Stimulated activated CD4-positive, alpha-beta T cell treated with anti-CD3 and anti-CD28 coated beads, Interleukin-4, amount 100 ng/mL, for 24 hours (primary cell): ENCODE measurements at places on chromosomes 1 and 21.
A peak's percentile ranks its signal among the peaks of the same experiment; 100 is the strongest.

DNA sequence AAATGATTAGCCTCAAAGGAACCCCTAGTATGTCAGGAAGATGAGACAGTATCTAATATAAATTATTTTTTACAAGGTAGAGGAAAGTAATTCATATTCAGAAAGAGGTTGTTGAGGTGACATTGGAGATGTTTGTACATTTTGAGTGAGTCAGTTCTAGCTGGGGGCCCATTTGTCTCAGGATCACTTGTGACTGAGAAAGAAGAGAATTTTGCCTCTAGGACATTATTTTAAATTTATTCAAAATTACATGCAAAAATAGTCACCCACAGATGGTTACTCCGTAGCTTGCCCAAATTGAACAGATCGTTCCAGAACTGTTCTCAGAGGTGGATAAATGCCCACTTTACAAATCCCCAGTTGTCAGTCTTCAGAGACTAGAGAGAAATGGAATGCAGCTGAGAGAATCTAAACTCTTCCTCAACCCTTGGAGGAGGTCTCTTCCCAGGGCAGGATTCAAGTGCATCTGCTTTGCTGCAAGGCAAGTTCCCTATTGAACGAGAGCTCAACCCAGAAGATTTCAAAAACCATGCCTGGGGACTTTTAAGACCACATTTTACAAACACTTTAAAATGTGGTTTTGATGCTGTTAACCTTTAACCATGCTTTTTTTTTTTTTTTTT lies 987.8 kb upstream of the ADAMTS5 start:
- no peak for DNase-seq

DNA sequence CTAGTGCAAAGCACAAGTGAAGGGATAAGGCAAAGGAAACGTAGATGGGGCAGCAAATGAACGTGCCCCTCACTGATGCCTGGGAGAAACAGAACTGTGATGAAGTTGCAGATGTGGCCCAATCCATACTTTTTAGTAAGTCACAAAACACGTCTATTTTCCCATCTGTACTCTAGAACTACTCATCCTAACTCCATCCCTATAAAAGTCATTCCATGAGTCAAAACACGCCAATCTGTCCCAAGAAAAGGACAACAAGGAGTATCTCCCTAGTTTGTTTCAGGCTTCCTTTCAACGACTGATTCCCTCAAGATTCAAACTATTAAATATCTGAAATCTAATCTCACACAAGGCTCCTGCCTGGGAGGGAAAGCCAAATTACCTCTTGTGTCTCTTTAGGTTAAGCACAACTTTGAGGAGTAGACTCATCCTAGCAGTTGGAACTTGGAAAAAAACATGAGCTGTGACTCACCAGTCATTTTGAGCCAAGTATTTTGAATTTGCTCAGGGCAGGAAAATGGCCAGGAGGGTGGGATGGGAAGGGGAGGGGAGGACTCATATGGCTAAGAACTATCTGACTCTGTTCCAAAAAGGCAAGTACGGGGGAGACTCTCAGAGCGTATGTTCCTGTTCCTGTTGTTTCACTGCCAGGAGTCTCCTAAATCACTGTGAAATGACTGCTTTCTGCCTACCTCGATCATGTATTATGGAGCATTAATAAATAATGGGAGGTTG lies 214.5 kb upstream of the CAMK1G start:
- DNase-seq: no peak

DNA sequence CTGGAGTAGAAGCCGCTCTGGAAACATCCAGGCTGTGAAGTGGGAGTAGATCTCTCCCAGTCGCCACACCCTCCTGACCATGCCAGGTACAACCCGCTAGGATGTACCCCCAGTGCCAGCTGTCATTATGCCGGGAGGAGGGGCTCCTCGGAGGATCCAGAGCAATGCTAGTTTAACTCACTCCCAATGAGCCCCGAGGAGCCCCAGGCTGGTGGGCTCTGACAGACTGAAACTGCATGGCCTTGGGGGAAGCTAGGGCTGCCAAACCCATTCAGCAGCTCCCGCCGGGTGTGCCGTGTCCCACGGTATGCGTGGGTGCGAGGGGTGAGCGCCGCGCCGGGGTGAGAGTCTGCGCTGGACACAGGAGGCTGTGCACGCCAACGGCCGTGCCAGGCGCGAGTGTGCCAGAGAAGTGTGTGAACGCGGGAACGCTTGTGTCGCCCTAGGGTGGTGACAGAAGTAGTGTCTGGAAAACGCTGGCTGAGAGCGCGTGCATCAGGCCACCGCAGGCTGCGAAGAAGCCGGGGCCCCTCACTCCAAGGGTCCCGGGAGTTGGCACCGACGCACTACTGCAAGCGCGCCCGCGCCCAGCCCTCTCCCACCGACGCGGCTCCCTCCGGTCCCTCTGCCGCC lies 177.1 kb upstream of the EDN2 start:
- DNase-seq: no peak

- no peak for DNase-seq
Measured at GRCh38 chr1:92167151-92167550, 50.6 kb upstream of the C1orf146 start.

- no peak for DNase-seq
Measured at GRCh38 chr1:168220470-168220871, 5.3 kb upstream of the SFT2D2 start.

- DNase-seq: no peak
Measured at GRCh38 chr1:191579019-191579418, 579.2 kb upstream of the RGS18 start.

GRCh38 chr1:223212441-223212840 lies 69.4 kb upstream of the TLR5 start:
- DNase-seq: no peak

DNA sequence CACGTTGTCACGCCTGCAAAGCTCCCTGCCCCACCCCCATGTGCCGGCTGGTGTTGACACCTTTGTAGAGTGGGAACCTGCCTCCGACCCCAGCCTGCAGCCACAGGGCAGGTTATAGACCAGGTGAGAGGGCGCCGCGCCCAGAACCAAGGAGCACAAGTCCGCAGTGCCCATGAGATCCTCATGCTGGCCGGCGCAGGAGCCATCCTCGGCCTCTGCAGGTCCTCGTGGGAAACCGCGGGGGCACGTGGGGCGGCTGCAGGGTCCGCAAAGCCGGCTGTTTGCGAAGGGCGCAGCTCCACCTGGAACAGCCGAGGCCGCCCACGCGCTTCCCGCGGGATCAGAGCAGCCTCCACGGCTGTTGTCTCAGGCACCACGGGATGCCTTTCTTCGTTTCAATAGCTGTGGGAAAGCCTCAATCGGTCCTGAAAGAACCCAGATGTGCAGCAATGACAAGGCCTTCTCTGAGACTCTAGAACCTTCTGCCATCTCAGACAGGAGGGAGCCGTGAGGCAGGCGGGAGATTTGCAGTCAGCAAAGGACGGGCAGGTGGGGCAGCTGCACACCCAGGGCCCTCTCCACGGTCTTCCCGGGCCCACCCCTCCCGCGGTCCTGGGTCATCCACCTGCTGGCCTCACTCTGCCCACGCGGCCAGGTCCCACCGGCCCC lies 29.9 kb downstream of the POFUT2 start:
- DNase-seq: no peak

DNA sequence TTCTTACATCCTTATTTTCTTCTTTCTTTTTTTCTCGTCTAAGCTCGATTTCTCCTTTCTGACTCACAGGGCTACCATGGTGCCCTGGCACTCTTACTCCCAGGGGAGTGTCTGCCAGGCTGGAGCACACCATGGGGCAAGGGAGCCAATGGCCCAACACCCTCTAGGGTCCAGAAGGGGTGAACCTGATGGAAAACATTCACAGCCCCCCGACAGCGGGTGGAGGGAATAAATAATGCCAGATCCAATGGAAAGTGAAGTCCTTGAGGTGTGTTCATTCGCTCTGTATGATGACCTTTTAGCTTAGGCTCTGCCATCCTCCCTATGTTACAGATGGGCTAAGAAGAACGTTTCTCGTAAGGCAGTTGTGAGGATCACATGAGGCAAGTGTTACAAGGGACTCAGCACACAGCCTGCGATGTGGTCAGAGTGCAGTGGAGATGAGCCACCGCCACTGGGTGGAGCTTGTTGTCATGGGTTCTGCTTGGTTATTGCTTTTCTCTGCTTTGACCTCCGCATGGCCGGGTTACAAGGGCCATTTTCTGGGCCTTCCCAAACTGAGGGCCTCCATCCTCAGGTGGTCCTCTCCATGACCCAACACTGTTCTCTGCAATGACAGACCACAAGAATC lies 3.5 kb upstream of the FCMR start:
- DNase-seq: peak; percentile 53

GRCh38 chr1:179923029-179923428 lies 31.6 kb upstream of the CEP350 start:
- no peak for DNase-seq
